NCI-H1694 (cell line): ENCODE measurements at places on chromosomes 1 and 21.
A peak's percentile ranks its signal among the peaks of the same experiment; 100 is the strongest.

- DNase-seq: no peak
These were observed 2.9 kb upstream of the PIGR start for GRCh38 chr1:206949208-206949607.

DNA sequence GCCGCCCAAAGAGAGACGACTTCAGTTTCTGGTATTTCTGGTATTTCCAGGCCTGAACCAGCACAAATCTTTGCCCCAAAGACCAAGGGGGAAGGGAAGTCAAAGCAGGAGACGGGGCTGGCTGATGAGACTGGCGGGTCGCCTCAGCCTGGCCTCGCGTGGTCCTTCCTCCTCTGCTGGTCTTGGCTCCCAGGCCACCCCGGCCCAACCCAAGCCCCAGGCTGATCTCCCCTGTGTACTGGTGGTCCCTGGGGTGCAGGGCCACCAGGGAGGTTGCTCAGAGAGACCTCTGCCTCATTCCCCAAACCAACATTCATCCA, 19.9 kb downstream of the WNT4 start:
- DNase-seq: no peak

DNA sequence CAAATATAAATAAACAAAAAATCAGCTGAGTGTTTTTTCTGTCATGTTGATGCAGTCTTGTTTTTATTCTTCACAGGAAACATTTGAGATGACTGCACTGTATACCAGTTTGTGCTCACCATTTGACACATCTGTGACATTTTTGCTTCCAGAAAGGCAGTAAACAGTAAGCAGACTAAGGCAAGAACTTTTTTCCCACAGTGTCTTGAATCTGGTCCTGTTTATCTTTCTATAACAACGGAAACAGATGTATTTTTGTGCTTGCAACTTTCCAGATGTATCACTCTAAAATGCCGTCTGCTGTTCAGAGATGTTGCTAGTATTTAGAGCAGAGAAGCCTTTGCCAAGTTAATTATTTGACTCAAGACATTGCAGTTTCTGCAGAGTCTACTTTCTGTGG, 105.5 kb downstream of the ZC3H11B start:
- DNase-seq: no peak

- no peak for DNase-seq
These were observed 185.4 kb downstream of the LRRIQ3 start for GRCh38 chr1:74012583-74012982.

GRCh38 chr1:47838562-47839432, 158.4 kb downstream of the TRABD2B start:
- no peak for DNase-seq

DNA sequence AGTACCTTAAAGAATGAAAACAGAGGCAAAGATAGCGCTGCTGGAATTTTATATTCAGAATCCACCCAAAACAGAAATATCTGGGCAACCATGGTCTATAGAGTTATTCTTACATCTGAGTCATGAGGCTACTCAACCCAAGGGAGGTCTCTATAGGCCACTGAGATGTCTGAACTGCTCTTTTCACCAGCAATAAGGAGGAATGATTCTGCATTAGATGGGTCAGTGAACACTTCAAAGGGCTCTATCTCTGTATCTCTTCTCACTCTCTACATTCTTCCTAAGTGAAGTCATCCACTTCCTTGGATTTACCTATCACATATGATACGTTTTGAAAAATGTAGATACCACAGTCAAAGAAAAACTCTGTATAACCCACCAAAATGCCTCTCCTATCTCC, 90.2 kb upstream of the NGF start:
- no peak for DNase-seq

GRCh38 chr21:15249285-15249993, 184.6 kb upstream of the NRIP1 start:
- DNase-seq: no peak

- DNase-seq: peak; percentile 69
These were observed 2.6 kb downstream of the SLAMF8 start for GRCh38 chr1:159829273-159829634.

GRCh38 chr21:45259206-45259840, 28.4 kb downstream of the POFUT2 start:
- DNase-seq: peak; percentile 97

GRCh38 chr21:38956007-38956406, 150.3 kb downstream of the ETS2 start:
- DNase-seq: no peak

GRCh38 chr1:197544130-197544529, 231.2 kb downstream of the DENND1B start:
- no peak for DNase-seq

DNA sequence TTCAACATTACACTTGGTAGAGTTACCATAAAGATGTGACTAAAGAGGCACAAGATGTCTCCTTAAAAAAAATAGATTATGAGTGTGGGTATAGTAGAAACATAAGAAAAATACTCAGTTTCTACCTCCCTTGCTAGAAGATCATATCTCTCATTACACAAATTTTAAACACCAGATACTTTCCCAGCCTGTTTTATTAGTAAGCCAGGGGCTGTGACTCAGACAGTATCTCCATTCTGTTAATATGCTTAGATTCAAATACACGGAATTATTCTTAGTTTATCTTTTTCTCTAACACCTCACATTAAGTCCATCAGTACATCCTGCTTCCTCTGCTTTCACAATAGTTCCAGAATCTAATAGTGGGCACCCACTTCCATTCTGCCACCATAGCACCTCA, 561.8 kb upstream of the ADAMTS5 start:
- no peak for DNase-seq

DNA sequence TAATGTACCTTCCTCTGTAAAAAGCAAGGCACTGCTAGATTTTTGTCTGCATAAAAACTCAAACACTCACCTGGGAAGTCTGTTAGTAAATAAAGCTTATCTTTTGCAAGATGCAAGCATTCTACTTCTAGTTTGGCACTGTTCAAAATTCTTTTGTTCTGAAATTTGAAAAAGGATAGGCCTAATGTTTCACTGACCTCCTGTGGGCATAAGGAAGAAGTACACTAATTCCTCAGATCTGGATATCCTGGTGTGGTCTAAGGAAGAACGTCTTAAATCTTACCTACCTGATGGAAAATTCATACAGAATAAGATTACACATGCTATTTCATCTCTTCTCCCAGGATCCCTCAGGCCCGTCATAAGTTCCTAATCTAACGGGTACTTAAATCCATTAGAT, 93.5 kb upstream of the CAMK1G start:
- peak; percentile 6 for DNase-seq

DNA sequence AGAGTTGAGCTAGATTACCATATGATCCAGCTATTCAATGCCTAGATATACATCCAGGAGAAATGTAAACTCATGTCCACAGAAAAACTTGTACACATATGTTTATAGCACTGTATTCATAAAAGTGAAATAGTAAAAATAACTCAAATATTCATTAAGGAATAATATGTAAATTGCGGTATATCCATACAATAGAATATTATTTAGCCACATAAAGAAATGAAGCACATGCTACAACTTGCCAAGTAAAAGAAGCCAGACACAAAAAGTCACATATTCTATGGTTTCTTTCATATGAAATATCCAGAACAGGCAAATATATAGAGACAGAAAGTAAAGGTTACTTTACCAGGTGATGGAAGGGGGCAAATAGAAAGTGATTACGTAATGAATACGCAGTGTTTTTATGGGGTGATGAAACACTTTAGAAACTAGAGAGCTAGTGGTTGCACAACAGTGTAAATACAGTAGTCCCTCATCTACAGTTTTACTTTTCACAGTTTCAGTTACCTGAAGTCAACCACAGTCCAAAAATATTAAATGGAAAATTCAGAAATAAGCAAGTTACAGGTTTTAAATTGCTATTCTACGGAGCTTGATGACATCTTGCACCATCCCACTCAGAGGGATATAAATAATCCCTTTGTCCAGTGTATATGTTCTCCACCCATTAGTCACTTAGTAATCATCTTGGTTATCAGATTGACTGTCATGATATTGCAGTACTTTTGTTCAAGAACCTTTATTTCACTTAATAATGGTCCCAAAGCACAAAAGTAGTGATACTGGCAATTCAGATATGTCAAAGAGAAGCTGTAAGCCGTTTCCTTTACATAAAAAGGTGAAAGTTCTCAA, 62.3 kb downstream of the ZNF644 start:
- no peak for DNase-seq

DNA sequence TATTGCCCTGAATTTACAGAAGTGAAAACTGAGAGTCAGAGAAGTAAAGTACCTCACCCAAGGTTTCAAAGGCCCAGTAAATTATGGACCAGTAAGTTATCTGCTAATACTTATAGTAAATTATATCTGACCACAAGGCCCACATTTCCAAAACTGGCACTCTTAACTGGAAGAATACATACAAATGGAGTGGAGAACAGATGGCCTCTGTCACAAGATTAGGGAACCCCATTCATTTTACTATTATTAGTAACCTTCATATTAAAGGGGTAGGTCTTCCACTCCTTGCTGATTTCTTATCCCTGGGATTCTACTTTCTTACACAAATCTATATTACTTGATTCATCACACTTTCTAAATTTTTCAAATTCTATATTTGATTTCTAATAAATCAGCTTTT, 588.8 kb downstream of the NEGR1 start:
- no peak for DNase-seq

GRCh38 chr1:227745568-227746265, 10.5 kb downstream of the SNAP47 start:
- no peak for DNase-seq

- no peak for DNase-seq
These were observed 15.1 kb upstream of the PIGV start for GRCh38 chr1:26772687-26773086.

- no peak for DNase-seq
These were observed 7.7 kb upstream of the CDK11B start for GRCh38 chr1:1666526-1666925.

- DNase-seq: no peak
These were observed 470.3 kb upstream of the NCAM2 start for GRCh38 chr21:20527731-20528460.

DNA sequence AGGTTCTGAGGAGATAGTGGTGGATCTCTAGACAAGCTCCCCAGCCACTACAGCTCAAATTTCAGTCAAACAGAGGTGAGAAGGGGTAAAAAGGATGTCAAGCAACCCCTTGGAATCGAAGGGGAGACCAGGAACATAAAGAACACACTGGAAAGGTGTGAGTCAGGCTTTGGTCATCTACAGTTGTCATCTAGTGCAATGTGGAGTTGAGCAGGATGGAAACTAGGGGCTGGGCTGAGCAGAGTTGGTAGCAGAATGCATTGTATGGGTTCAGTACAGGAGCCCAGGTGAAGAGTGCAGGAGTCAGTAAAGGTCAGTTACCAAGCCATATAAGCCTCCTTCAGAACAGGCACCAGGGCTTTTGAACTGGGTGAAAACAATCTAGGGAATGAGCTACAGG, 52.7 kb upstream of the VAV3 start:
- no peak for DNase-seq

GRCh38 chr1:40898431-40898901, 36.3 kb upstream of the CITED4 start:
- DNase-seq: no peak

- DNase-seq: no peak
These were observed 181.8 kb upstream of the FMN2 start for GRCh38 chr1:239909898-239910297.

GRCh38 chr1:22787636-22788035, 77.0 kb downstream of the EPHB2 start:
- DNase-seq: no peak

DNA sequence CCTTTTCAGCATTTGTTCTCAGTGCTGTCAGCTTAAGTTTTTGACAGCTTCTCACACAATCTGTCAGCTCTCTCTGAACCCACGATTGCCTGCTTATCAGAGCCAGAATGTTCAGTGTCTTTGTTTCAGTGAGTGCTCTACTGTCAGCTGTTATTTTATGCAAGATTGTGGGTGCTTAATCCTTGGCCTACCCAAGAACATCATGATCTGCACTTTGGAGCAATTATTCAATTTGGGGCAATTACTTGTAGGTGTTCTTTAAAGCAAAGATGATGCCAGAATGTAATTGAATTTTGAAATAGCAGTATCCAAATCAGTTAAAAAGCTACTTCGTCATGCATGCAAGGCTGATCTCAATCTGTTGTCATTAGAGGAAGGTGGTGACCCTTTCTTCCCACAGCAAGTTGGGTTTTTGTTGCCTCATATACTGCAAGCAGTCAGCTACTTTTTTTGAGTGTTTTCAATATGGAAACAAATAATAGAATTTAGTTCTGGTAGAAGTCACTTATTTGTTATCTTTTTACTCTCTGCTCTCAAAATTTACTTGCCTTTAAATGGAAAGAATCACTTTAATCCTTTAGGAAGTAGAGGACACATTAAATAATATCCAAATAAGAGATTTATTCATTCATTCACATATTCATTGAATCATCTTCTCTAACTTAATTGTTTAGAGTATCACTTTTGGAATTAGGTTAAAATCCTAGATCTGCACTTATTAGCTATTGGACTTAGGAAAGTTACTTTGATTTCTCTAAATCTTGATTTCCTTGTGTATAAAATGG, 253.5 kb upstream of the CACYBP start:
- no peak for DNase-seq

DNA sequence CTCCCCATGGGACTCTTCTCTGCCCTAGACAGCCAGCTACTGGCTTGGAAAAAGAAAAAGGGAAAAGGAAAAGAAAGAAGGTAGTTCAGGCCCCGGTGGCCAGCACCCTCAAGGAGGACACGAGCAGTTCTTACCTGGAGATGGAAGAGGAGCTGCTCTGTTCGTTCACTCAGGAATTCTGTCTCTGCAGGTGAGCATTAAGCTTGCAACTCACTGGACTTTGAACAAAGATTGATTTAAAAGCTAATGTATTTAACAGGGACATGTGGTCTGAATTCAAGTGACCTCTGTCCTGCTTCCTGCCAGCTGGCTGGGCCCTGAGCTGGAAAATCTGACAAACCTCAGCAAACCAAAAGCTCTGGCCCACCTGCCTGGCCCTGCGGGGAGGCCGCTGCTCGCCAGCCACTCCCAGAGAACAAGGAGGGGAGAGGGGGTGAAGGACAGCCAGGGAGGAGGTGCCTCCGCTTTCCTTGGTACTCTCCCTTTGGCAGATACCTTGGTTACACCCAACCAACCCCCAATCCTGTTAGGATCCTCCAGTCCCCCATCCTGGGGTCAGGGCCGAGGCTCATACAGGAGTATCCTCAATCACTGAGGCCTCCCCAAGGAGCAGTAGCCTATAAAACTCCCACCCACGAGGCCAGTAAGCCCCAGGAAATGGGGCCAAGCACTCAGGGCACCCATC, at the start of gene PDZK1:
Gene PDZK1 (minus strand): TSS at position 186 of the 685 bp plus-strand sequence. CDS start 19,347 bp downstream, outside the sequence.
- no peak for DNase-seq

DNA sequence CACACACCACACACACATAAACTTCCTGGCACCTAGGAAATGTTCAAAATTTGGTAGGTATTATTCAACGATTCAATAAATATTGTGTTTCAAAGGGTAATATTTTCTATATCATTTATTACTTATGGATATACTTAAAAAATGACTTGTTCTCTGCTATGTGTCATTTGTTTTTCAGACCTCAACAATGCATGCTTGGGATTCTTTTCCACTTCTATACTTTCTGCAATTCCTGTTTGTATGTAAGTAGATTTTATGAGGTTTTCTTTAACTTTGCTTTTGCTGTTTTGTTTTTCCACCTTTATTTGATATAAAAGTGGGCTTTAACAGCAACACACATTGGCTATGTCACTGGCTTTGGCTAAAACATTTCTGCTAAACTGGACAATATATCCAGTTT, 3.5 kb downstream of the CEP170 start:
- no peak for DNase-seq
